ENCODE measurements at places on chromosomes 12 and 14.

GRCh38 chr12:40727774-40728483, 35.7 kb downstream of the CNTN1 start:
- no peak for DNase-seq

DNA sequence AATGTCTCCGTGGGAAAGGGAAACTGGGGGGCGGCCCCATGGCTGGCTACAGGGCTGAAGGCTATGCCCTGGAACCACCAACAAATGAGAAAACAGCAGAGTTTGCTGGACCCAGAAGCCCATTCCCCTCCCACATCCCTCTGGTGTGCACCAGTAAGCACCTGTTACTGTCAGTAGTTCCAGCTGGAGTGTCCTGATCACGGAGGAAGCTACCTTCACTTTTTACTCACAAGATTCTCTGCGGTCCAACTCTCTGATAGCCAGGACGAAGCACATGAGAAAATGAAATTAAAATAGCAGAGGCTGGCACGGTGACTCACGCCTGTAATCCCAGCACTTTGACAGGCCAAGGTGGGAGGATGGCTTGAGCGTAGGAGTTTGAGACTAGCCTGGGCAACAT, 22.7 kb upstream of the MEG3 start:
- no peak for DNase-seq

GRCh38 chr12:28909291-28909690, 239.8 kb upstream of the FAR2 start:
- no peak for DNase-seq

GRCh38 chr12:47020211-47020821, 59.1 kb upstream of the PCED1B start:
- DNase-seq, result no peak

- no peak for DNase-seq
Observed at GRCh38 chr12:92369056-92369455, 223.4 kb upstream of the BTG1 start.

DNA sequence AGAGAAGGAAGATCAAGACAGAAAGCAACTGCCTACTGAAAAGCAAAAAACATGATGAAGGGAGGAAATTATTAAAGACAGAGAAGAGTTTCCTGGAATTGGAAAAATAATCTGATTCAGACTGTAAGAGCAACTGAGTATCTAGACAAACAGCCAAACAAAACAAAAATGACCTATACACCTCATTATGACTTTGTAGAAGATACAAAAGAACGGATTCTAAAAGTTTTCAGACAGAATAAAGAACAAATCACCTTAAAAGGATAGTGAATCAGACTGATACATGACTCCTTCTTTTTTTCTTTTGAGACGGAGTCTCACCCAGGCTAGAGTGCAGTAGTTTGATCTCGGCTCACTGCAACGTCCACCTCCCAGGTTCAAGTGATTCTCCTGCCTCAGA, 10.4 kb downstream of the OSBPL8 start:
- no peak for DNase-seq

- DNase-seq, result no peak
Observed at GRCh38 chr12:67952787-67953186, 36.5 kb upstream of the IFNG-AS1 start.

DNA sequence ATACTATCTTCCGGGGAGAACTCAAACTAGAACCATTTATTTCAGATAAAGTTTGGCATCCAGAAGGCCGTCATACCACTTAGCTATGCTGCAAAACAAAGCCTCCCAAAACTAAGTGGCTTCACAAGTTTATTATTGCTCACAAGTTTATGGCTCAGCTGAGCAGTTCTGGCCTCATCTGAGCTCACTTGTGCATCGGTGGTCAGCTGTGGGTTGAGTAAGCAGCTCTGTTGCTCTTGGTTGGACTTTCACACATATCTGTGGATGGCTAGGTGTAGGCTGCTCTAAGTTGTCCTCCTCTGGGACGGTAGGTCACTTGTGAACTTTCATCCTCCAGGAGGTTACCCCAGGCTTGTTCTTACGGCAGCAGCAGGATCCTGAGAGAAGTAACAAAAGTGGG, 162.7 kb downstream of the BTG1 start:
- no peak for DNase-seq

DNA sequence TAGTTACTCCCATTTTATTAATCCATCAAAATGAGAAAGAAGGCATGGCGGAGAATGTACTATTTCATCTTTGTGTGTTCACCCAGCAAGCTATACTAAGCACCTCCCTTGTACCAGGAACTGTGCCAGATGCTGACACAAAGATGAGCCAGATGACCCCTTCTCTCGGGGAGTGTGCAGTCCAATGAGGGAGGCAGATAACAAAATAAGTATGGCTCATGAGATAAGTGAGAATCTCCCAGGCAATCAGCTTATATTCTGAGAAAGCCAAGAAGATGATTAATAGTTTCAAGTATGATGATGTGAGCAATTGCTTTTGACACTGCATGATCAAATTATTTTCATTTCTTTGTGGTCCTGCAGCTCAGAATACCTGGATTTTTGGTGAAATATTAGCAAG, 1.3 kb upstream of the TMEM233 start:
- no peak for DNase-seq

DNA sequence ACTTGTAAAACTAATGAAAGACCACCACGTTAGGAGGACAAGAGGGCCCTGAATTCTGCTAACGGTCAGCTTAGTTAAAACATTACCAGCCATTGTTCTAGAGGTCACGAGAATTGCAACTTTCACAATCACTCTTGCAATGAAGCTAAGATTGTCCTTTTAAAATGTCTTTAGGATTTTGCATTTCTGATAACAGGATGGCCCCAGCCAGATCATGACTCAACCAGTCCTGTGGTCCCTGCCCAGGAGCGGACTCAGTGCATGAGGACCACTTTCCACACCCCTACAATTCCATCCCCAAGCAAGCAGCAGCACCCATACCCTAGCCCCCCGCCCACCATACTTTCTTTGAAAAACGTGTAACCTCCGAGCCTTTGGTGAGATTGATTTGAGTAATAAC, 28.7 kb downstream of the HSP90AA1 start:
- no peak for DNase-seq

GRCh38 chr12:8916154-8916553, 1.8 kb downstream of the PHC1 start:
- DNase-seq, result no peak

GRCh38 chr14:74221741-74222140, 17.5 kb upstream of the VSX2 start:
- no peak for DNase-seq

DNA sequence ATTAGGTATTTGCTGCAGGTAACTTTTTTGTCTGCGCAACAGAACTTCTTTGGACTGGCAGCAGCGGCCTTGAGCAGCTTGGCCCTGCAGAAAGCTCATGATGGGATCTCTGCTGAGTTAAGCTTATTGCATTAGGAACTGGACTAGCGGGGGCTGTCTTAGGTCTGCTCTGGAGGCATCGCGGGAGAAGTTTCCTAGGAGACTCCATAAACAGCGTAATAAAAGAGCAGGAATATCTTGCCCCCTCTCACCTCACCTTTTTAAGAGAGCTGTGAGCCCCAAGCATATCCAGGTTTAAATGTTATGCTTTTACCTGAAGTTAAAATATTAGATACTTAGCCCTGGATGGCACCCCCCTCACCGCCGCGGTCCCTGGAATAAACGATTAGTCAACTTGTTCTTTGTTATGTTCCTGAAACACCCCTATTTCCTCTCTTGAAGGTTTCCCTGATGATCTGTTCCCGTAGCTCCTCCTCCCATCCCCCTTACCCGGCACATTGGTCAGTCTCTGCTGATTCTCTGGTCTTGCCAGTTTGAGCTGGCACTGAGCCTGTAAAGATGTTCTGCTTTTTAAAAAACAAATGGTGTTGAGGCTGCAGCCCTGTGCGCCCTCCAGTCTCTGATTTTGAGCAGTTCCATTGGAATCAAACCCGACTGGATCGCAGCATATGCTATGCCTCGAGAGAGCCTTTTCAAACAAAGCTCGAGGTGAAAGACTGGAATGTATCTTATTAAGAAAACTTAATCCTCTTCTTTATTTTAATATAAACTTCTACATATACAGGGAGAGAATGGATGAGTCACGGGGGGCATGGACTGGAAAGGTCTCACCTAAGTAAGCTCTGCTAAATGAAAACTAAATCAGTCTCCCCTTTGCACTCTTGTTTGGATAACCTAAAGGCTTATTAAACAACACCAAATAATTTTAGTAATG, 1.9 kb downstream of the MLXIP start:
- DNase-seq, result no peak

DNA sequence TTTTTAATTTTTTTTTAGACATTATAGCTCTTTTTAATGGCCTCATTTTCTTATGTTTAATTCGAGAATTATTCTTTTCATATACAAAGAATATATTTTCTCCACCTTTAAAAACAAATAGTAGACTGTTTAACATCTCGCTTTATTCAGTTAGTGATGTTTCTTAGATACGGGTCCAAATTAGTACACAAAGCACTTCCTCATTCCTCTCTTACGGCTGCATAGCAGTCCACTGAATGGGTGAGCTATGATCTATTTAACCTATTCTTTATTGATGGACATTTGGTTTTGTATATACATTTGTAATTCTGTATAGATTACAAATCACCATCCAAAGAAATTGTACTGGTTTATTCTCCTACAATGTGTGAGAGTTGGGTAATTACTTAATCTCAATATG, 8.3 kb upstream of the GPR162 start:
- no peak for DNase-seq

DNA sequence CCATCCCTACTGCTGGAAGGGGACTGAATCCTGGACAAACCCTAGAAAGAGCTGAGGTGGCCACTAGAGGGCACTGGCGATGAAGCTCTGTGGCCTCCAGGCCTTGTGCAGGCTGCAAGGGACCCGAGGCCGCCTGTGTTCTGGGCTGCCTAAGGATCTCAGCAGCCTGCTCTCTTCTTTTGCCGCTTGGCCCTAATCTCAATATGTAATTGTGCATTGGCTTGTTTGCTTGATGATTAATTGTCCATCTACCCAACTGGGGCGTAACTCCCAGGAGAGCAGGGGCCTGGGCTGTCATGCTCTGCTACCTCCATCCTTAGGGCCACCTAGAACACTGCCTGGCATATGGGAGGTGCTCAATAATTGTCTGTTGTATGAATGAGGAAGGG, 73.8 kb downstream of the SYNE3 start:
- peak; percentile 2 for DNase-seq

GRCh38 chr14:21768116-21768874, 94.7 kb upstream of the OR4E1 start:
- DNase-seq, result no peak

DNA sequence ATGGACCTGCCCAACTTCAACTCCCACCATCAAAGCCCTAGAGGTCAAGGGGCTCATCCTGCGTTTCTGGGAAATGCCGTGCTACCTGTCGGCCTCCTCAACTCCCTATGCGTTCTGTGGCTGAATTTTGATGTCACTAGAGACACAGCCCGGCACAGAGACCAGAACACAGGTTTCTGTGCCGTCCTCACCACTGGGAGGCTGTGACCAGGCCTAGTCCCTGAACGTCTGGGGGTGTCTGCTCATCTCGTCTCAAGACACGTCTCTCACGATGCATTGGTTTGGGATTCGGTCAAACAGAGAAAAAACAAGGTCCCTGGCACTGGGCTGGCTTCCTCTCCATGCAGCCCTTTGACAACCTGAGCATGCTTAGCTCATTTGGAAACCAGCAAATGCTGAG, 33.5 kb downstream of the SLC15A4 start:
- no peak for DNase-seq

DNA sequence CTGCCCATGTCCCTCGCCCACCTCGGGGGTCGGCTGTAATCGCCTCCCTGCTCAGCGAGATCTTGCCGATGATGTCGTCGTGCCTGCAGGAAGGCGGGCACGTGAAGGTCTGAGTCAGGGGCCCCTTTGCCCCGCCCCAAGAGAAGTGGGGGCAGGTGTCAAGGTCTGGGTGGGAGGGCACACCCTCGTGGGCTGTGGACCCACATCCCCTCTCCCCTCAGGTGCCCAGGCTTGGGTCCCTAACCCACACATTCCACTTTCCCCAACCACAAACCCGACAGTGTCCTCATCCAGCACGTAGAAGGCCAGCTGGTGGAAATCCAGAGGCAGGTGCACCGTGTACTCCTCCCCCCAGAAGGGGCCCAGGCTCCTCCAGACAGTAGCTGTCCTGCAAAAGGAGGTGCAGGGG, 7.8 kb downstream of the RASAL1 start:
- no peak for DNase-seq

- no peak for DNase-seq
Observed at GRCh38 chr12:130793554-130793849, 45.5 kb downstream of the STX2 start.

DNA sequence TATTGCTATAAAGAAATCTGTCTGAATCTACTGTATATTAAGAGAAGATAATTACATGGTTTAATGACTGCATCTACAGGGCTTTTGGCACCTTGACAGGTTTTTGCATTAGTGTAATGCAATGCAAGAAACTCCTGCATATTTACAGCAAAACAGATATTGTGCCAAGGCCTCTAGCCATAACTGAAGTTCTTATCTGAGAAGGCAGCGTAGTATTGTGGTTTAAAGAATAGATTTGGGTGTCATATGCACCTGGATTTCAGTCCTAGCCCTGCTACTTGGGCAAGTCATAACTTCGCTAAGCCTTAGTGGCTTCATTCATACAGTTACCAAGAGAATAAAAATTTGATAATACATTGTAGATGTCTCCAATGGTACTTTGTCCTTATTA, 350.1 kb downstream of the CCDC91 start:
- no peak for DNase-seq

- no peak for DNase-seq
Observed at GRCh38 chr12:123713398-123713797, 1.2 kb downstream of the ATP6V0A2 start.

DNA sequence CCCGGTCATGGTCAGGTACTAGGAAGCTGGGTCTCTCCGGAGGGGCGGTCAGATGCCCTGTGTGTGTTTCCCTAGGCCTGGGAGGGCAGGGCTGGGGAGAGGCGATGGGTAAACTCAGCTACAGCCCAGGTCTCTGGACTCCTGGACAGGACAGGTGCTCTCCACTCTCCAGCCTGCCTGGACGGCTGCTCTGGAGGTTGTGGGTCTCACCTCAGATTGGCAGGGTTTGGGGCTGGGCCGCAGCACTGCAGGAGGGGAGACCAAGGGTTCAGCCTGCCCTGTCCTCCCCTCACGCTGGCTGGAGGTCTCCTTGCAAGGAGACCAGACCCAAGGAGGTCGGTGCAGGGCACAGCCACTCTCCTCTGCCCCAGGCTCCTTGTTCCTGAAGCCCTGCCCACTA, 7.8 kb downstream of the KRT80 start:
- no peak for DNase-seq

- DNase-seq, result no peak
Observed at GRCh38 chr12:116502989-116503496, 56.1 kb upstream of the MAP1LC3B2 start.

GRCh38 chr12:2855546-2855945, 1.3 kb downstream of the TEX52 start:
- no peak for DNase-seq

DNA sequence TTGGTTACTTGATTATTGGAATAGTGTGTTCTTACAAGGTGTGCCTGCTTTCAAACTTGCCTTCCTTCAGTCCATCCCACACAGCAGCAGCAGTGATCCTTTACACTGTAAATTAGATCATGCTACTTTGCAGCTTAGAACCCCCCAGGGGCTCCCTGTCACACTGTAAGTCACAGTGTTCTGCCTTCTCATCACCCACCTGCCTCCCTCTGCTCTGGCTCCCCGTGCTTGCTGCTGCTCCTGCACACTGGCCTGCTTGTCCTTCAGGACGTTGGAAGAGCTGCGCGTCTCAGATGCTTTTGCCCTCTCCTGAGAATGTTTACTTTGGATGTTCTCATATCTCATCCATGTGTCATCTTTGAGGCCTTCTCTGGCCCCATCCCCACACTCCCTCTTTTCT, 27.3 kb downstream of the ZC3H14 start:
- no peak for DNase-seq
